ENCODE measurements at places on chromosomes 4 and X.

- DNase-seq: no peak
These were observed 196.8 kb upstream of the FAT1 start for GRCh38 chr4:186920483-186920882.

GRCh38 chr4:102352781-102353180 is 7.5 kb upstream of the SLC39A8 start:
- no peak for DNase-seq

DNA sequence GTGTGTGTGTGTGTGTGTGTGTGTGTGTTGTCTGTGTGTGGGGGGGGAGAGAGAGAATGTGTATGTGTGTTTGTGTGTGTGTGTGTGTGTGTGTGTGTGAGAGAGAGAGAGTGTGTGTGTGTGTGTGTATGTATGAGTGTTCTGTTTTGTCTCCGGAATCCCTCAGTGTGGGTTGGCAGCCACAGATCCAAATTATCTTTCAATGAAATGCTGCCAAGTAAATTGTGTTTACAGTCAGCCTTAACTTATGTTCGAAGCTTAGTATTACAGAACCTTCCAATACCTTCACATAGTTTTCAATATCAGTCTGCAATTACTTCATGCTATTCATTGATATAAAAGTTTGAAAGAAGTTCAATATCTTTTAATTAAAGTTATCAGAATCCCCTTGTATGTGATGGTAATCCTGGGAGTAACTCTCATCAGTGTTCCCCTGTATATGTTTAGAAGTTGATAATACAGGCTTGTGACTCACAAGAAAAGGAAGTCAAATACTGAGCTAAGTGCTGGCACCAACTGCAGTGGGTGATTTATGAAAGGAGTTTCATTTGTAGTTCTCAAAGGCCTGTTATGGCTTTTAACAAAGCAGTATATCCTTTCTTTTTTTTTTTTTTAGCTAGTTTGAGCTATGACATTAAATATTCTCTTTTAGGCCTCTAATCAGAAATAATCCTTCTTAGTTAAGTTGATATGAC is 51.6 kb upstream of the HTR2C start:
- DNase-seq: no peak

DNA sequence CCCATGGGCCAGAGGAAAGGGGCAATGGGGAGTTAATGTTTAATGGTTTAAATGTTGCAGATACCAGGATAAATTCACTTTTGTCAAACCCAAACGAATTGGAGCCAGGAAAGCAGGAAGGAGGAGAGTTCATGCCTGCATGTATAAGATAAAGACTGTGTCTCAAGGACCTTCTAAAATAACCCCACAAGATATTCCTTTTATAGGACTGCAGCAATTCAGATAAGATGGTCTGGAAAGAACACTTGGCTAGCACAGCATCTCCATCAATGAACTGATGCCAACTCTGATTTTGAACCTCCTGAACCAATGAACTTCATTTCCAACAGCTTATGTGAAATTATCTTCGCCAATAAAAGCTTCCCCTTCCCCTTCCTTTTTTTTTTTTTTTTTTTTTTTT is 31.3 kb upstream of the LONRF3 start:
- DNase-seq: no peak

DNA sequence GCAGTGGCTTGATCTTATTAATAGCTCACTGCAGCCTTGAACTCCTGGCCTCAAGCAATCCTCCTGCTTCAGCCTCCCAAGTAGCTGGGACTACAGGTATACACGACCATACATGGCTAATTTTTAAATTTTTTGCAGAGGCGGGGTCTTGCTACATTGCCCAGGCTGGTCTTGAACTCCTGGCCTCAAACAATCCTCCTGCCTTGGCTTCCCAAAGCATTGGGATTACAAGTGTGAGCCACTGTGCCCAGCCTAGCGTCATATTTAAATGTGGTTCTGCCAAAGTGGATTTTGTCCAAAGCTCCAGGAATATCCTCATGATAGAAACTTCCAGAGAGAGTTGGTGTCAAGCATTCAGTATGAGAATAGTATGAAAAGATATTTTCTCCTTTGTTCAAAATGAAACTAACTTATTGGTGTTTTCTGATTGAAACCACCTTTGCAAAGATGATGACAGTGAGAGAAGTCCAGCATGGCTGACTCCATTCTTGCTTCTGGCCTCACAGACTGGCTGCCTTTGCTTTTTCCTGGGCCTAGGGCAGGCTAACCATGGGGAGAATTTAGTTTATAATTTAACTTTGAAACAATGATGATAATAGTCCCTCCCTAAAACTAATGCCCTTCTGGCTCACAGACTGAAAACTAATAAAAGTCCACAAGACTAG is 129.0 kb downstream of the C4orf51 start:
- no peak for DNase-seq

DNA sequence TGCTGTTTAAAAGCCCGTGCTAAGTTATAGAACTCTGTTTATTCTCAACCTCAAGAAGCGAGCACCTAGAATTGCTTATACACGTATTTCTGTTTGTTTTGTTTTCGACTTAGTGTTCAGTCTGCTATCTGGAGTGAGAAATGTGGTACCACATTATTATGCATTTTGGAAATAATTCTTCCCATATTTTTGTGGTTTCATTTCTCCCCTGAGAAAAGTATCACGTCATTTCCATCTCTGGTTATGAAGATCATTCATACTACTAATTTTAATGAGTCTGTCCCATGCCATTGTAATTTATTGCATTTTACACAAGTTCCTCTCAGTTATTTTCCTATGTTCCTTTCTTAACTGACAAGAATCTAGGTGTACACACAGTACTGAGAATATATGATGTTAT is 186.0 kb downstream of the DCHS2 start:
- DNase-seq: no peak

GRCh38 chrX:108163333-108164082 is 71.9 kb downstream of the ATG4A start:
- DNase-seq: no peak

DNA sequence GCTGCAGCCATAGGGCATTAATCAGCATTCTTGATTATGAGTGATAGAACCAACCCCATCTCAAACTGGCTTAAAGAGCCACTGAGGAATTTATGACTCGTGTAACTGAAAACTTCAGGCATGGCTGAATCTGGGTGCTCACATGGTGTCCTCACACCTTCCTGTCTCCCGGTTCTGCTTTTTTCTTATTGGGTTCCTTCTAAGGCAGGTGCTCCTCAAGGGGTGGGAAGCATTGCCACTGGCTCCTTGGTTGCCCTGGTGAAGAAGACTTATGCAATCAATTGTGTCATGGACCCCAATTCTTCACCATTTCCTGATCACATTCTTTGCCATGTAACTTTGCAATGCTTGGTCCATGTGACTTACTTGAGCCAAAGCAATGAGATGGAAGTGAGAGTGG is 4.3 kb upstream of the ZCCHC4 start:
- DNase-seq: no peak

Measured in ELF-1 (cell line).